Kasumi-1 (cell line): ENCODE measurements at places on chromosomes 4 and X.

GRCh38 chrX:15373976-15374375, 10.2 kb downstream of the VEGFD start:
- no peak for DNase-seq

DNA sequence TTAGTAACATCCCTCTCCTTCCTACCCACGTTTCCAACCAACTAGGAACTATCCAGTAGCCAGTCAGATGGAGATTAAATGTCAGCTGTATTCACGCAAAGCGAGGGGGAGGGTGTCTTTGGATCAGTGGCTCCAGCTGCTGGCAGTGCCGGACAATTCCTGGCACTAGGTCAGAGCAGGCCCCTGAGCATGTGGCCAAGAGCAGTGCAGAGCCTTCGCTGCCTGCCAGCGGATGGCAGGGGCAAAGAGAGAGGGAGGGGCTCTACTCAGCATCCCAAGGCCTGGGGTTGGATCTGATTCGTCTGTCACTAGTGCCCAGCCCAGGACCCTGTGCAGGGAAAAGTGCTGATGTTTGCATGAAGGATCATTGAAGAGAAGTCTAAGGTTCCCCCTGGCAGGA, 28.7 kb upstream of the JAKMIP1 start:
- no peak for DNase-seq

GRCh38 chr4:128980816-128981326, 112.5 kb downstream of the SCLT1 start:
- DNase-seq = no peak

DNA sequence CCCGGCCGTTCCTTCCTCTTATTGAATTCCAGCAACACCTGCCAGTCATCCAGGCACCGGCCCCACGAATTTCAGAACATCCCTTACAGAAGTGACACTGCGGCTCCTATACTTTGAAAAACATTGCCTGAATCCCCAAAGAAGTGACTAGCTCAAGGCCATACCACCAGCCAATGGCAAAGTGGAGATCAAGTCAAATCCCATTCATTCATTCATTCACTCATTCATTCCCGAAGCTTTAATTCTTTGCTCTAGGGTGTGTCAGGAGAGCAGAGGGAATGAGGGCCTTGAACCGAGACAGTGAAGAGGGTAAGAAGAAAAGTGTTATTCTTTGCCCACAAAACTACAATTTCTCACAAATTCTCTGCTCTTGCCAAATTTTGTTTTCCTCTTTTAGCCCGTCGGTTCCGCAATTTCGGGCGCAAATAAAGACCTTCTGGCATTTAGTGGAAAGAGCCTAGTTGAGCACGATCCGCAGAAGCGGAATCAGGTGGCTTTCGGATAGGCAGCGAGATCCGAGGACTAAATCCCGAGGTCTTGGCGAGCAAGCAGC, 824 bp upstream of the HMGB3 start:
- no peak for DNase-seq

GRCh38 chr4:7431696-7432530, 2.8 kb downstream of the PSAPL1 start:
- no peak for DNase-seq

DNA sequence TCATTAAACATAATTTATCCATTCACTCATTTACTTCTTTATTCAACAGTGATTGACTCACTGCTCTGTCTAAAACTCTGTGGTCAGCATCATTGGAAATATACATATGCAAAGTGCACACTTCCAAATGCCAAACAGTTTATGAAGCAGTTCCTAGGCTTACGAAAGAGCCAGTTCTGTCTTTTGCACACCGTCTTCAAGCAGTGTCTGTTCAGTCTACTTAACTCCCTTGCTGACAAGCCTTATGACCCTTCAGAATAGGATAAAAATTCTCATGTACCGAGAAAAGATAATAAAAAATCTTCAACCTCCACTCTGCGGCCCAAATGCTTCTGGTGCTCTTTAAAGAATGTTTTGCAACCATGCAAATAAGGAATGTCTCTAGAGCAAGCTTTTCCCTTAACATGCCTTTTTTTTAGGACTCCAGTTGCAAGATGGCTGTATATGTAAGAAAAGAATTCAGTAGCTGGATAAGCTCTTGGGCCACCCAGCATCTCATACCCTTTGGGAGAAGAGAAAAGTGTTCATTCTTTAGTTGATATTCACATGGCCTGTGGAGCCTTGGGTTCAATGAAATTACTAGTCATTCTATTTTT, 1037.0 kb upstream of the SLIT2 start:
- DNase-seq = no peak

DNA sequence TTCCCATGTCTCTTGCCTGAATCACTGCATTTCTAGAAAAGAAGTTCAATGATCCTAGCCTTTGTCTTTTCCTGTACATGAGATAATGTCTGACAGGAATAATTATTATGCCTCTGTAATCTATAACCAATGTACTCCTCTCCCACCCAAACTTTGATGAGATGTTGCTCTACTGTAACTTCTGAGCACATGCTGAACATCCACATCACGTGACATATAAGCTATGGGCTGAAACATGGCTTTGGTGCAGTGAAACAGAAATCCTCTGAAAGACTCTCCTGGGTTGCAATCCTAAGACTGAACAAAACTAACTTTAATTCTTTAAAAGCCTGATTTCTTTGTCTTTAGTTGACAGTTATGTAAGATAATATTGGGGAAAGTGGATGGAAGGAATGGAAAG, 1.5 kb upstream of the ADAD1 start:
- no peak for DNase-seq

DNA sequence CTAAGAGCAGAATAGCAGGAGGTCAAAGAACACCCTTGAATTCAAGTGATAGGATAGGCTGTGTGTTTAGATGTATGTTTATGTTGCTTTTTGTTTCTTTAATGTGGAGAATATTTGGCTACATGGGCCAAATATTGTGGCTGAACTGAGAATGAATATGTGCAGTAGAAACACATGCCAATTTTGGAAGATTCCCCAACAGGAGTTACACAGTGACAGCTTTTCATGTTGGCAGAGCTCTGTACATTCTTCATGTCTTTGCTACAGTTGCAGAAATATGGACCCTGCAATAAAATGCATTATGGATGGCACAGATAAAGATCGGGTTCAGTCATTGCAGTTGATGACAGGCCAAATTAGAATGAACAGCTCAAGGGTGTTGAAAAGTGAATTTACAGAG, 82.8 kb upstream of the SLC4A4 start:
- DNase-seq = no peak

DNA sequence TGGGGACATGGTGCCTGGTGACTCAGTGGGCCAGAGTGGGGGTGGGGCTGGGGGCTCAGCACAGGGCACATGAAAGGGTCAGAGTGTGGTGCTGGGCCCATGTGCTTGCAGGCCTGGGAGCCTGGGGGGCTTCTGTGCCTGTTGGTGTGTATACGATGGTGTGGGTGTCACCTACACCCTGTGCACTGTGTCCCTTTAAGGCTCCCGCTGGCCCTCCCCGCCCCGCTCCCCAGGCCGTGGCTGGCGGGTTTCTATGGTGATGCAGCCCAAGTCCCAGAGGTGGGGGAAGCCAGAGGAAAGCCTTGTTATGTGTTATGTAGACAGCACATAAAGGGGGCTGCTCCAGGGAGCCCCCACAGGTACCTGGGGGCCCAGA, 5.5 kb downstream of the L1CAM start:
- no peak for DNase-seq

DNA sequence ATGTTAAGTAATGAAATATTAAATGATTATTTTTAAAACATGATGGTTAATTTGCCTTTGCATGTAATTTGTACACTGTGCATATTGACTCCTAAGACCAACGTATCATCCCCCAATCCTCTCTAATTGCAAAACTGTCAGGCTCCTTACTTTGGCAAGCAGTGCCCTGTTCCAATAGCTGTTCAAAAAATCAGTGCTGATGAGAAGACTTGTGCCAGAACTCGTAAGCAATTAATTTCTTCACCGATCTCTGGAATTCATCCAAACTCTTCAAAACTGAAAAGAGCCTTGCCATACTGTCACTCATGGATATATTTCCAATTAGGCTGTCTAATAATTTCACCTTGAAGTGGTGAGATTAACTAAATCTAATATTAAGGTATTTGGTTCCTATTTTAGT, 493.9 kb upstream of the NDST4 start:
- DNase-seq = no peak

DNA sequence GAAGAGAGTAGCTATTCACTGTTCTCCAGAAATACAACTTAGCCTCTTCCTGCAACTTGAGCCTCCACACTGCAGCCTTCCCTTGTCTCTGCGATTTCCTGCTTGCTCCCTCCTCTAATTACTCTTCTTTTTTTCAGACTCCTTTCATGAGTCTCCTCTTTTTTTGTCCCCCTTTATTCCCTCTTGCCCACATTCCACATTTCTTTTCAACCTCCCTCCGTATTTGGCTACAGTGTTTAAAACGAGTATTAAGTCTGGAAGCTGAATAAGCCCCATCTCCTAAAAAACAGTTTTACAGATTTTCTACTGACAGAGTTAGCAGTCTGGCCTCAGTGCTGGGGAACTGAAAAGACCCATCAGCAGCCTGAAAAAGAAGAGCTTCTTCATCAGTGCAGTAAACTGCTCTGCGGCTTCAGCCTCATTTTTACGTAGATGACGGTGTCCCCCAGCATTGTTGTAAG, 141.5 kb downstream of the TENM3 start:
- DNase-seq = no peak

DNA sequence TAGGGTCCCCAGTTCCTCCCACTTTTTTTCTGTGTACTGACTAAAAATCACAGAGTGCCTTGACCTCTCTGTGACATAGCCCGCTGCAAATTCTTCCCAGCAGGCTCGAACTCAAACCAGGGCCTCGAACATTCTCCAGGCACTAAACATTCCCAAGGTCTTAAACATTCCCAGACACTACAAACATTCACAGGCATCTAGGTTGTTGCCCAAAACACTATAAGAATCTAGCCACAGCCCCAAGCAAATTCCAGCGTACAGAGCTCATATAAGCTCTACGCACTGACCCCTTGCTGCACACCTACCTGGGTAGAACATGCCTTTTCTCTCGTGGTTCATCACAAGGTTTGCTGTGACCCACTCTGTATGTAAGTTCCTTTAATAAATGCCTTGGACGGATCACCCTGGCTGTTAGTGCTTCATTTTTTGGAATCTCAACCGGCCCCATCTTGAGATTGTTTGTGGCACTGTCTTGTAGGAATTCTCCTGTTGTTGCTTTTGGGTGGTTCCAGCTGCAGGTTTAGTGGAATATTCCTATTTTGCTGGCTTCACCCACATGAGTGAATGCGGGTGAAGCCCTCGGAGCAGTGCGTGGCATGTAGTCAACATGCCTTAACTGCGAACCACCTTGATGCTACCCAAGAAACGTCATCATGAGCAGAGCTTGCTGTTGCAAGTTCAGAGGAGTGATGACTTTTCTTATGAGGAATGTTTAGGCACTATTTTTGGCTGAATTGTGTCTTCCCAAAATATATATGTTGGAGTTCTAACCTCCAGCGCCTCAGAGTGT, 230.0 kb downstream of the HS3ST1 start:
- DNase-seq = no peak

GRCh38 chrX:130606425-130606824, 204.6 kb downstream of the RBMX2 start:
- no peak for DNase-seq

GRCh38 chr4:189815404-189816192, 125.1 kb upstream of the FRG1 start:
- no peak for DNase-seq

- DNase-seq = no peak
Measured at GRCh38 chr4:99724067-99724466, 66.4 kb upstream of the C4orf54 start.

DNA sequence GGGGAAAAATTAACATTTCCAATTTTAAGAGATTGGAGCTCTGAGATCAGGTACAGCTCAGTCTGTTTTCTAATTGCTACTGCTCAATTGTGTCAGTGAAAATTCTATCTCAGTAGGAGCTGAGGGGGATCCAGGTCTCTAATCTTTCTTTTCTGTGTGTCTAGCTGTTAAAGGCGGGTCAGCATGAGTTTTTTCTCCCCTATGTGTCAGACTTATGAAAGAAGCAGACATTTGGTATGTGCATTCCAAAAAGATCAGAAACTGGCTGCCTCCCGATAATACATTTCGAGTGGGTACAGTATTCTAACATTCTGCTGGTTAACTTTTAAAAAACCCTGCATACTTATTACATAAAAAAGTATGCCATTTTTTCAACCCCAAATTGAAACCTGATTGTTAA, 72.4 kb downstream of the PCDH7 start:
- no peak for DNase-seq

DNA sequence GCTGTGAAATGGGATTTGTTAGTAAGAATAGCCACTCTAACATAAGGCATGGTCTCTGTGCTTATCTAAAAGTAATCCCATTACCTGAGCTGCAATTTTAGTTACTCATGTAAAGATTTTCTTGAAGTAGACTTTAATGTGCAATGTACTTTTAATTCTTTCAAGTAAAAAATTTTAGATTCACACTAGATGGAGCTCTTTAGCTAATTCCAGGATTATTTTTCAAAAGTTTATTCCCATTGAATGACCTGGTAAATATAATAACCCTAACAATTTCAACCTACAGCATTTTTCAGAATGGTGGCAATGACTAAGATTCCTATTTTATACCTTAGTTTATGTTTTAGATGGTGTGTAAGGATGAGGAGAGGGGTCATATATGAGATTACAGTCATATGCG, 18.1 kb downstream of the USP38 start:
- DNase-seq = peak; percentile 54

DNA sequence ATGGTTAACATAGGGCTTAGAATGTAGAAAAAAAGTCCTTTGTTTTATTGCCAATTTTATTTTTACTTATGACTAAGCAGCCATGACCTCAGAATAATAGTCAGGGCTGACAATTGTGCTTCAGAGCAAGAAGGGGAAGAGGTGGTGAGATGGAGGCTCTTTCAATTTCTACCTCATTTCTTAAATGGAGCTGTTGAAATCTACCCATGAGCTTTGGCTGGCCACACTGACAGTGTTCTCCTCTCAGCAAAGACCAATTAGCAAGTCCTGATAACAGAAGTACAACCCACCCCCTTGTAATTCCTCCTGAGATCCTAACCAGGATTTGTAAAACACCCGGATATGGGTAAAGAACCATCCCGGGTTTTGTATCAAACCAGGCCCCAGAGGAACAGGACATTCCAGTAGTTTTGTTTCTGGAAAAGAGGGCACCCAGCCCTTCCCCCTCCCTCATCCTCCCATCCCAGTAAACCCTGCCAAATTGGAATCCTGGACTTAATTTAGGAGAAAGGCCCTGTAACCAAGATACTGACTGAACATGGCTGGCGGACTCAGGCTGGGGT, at the start of gene HEPH:
Gene HEPH (plus strand): TSS at position 399 of the 563 bp plus-strand sequence. CDS start 6,324 bp downstream, outside the sequence.
- no peak for DNase-seq

- no peak for DNase-seq
Measured at GRCh38 chr4:19375931-19376330, 875.8 kb upstream of the SLIT2 start.

DNA sequence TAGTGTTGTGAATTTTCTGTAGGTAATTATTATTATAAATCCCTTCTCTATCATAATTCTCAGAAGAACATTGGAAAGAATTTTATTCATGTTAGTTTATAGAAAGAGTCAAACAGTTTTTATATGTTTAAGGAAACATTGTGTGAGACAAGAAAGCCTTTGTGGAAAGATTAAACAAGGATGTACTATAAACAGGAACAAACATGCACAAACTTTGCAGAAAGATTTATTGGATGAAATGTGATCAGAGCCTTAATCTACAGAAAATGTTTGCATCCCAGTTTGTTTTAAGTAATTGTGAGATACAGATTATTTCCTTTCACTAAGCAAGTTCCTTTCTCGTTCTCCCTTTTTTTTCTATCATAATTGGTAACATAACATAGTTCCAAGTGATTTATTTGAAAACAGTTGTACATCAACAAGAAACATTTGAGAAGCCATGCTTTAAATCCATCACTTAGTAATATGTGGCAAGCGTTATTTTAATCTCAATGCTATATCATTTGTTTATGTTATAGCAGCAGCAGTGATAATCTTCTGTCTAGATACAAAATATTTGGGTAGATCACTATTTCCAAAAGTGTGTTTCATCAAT, 129.4 kb downstream of the SLC4A4 start:
- DNase-seq = no peak
